ENCODE measurements at places on chromosomes 3 and 15. TPM values are rescaled to one million over a fixed set of nuclear protein-coding genes. Genes with fewer than 3 reads are reported as not detected.

The PLSCR4 gene
- 7.5 TPM for total RNA-seq

The CHRM5 gene
- 0.63 TPM for total RNA-seq

The CCR4 gene
- total RNA-seq: not detected

The OR5K4 gene
- not detected for total RNA-seq

The EFL1 gene
- 42.3 TPM for total RNA-seq

The ISLR gene
- total RNA-seq: 1.6 TPM

The ERICH6 gene
- not detected for total RNA-seq

The RCCD1 gene
- 27.9 TPM for total RNA-seq

The ROPN1 gene
- total RNA-seq: not detected

The ADAMTSL3 gene
- 40.4 TPM for total RNA-seq

The ASB14 gene
- total RNA-seq: not detected

The SLC35G2 gene
- total RNA-seq: 14.4 TPM

The RTP1 gene
- 0.31 TPM for total RNA-seq

The DPPA2 gene
- not detected for total RNA-seq

The MEIS2 gene
- 283 TPM for total RNA-seq

The NECTIN3 gene
- total RNA-seq: 119 TPM
